ENCODE measurements at places on chromosomes 3 and 15.

DNA sequence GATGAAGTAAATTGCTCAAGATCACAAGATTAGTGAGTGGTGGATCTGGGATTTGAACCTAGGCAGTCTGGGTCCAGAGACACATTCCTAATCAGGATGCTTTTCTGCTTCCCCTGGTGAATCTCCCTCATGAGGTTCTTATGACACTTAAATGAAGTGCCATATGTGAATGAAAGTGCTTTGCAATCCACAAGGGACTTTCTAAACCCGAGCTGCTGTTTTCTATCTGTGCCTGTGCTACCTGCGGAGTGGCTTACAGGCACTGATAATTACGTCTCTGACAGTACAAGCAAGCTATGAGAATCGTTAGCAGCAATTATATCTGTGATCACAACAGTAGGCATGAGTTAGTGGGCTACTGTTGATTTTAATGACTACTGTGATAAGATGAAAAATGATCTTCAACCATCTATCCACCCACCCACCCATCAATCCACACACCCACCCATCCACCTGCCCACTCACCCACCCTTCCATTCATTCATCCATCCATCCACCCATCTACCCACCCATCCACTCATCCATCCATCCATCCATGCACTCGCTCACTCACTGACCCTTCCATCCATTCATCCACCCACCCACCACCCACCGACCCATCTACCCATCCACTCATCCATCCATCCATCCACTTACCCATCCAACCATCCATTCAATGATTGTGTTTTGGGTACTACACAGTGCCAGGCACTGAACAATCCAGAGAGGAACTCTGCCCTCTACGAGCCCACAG is 51.8 kb downstream of the ATP2B2 start:
- no peak for DNase-seq

- DNase-seq: no peak
These were observed 7.8 kb upstream of the STAC start for GRCh38 chr3:36372534-36372935.

DNA sequence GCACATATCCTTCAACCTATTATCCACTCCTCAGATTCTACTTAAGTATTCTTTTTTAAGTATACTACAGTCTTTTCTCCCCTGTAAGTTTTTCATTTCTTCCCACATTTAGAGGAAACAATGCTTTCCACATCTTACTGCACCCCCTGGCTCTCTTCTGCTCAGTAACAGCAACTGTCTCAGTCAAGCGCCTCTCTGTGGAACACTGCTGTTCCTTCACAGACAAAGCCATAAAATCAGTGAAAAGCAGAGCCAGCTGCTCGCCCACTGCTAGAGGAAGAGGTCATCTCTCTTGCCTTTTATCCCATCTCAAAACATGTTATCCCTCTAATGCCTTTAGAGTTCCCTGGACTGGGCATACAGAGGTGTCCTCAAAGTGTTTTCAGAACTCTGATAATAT is 24.8 kb downstream of the SERP1 start:
- DNase-seq: no peak

DNA sequence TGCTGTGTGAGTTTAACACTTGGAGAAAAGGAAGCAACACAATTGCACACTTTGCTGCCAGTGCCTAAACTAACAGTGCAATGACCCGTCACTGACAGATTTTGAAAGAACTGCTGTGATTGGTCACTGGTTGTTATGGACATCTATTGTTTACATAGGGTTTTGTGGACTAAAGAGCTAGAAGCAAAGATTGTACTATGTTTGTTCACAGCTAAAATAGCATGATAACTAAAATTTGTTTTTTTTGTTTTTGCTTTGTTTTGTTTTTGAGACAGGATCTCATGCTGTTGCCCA is 112.4 kb upstream of the GOLGA8J start:
- no peak for DNase-seq

DNA sequence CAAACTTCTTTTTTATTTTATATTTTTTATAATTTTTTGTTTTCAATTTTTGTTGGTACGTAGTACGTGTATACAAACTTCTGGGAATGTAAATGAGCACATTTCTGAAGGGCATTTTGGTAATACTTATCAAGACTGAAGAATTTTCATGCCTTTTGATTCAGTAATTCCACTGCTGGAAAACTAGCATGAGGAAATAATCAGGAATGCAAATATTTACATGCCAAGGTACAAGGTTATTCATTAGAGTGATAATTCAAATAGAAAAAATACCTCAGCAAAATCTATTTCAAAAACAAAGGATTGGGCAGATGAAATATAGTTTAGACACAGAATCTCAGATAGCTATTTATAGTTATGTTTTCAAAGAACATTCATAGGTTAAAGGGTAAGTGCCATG is 128.7 kb downstream of the DMXL2 start:
- no peak for DNase-seq

- DNase-seq: no peak
These were observed 18.6 kb upstream of the IREB2 start for GRCh38 chr15:78419367-78419766.

GRCh38 chr3:108164391-108164790 is 57.8 kb downstream of the IFT57 start:
- DNase-seq: no peak

- no peak for DNase-seq
These were observed 140.4 kb downstream of the SLC9A9 start for GRCh38 chr3:143707848-143708247.

Measured in GM12892 (cell line).